T-helper 17 cell (primary cell): ENCODE measurements at places on chromosomes 6 and 20. TPM values are rescaled to one million over a fixed set of nuclear protein-coding genes. Genes with fewer than 3 reads are reported as not detected.
A peak's percentile ranks its signal among the peaks of the same experiment; 100 is the strongest.

PBOV1 gene
- not detected for total RNA-seq

RBM12 gene
- 86.0 TPM for total RNA-seq

NDUFAF4 gene
- 26.8 TPM for total RNA-seq

AIF1 gene
- total RNA-seq: 13.2 TPM

IL20RA gene
- not detected for total RNA-seq

MUCL3 gene
- not detected for total RNA-seq

GLO1 gene
- 22.4 TPM for total RNA-seq

CTNNBL1 gene
- 43.6 TPM for total RNA-seq

PDYN gene
- not detected for total RNA-seq

- no peak for DNase-seq
- peaks cover 5% of the 10 kb centered on the region for H3K4me1 ChIP-seq
- no peaks in the 10 kb centered on the region for H3K36me3 ChIP-seq
- H3K4me3 ChIP-seq: no peak within 1 kb of the TSS
Measured at GRCh38 chr20:45629496-45630100, at the start of gene WFDC10A. TSS of gene WFDC10A (plus strand) at chr20:45629739. CDS start at chr20:45629814, 75 bp downstream.

- H3K4me3 ChIP-seq: no peak overlapping the region
- H3K27ac ChIP-seq: no peak overlapping the region
- DNase-seq: no peak
- H3K36me3 ChIP-seq: no peaks in the 10 kb centered on the region
Measured at GRCh38 chr6:52728394-52728793, 34.9 kb downstream of the GSTA2 start.

GRCh38 chr6:1757131-1757530 lies 147.4 kb downstream of the FOXC1 start:
- DNase-seq: no peak
- no peak overlapping the region for H3K4me3 ChIP-seq
- no peaks in the 10 kb centered on the region for H3K27me3 ChIP-seq
- H3K36me3 ChIP-seq: peaks cover 5% of the 10 kb centered on the region
- H3K4me1 ChIP-seq: no peaks in the 10 kb centered on the region

DNA sequence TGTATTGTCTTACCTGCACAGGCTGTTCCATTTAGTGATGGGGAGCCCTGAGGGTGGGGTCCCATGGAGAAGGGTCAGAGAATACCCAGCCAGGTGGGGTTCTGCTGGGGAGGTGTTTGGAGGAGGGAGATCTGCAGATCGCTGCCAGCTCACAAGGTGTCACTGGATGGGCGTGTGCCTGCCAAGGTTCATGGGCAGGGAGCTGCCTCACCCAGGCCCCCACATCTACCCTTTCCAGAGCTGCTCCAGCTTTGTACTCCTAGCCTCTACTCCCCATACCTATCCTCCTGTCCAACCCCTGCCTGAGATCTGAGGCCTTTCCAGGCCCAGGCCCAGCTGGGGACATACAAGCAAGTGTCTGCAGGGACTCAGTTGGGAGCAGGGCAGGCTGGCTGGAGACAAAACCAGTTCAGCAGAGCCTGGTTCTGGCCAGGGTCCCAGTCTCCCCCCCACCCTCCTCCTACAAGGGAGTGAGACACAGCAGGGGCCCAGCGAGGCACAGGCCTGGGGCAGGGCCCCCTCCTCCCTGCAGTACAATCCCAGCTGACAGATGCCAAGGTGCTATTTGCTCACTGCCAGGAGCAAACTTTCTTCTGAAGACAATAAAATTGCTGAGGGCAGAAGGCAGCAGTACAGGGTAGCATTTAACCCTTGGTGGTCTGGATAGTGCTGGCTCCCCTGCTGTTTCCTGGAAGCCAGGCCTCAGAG lies 19.7 kb downstream of the SPDEF start:
- no peaks in the 10 kb centered on the region for H3K27me3 ChIP-seq
- no peak overlapping the region for H3K4me3 ChIP-seq

GRCh38 chr6:32697031-32697430 lies 30.6 kb upstream of the HLA-DQB1 start:
- H3K27ac ChIP-seq: no peak overlapping the region
- H3K27me3 ChIP-seq: peaks cover 58% of the 10 kb centered on the region
- no peak overlapping the region for H3K4me3 ChIP-seq
- DNase-seq: no peak
- H3K36me3 ChIP-seq: no peaks in the 10 kb centered on the region
- H3K4me1 ChIP-seq: peaks cover 11% of the 10 kb centered on the region

- DNase-seq: no peak
- no peak overlapping the region for H3K27ac ChIP-seq
- H3K36me3 ChIP-seq: peaks cover 7% of the 10 kb centered on the region
Measured at GRCh38 chr20:13271977-13272975, 51.2 kb downstream of the ISM1 start.

DNA sequence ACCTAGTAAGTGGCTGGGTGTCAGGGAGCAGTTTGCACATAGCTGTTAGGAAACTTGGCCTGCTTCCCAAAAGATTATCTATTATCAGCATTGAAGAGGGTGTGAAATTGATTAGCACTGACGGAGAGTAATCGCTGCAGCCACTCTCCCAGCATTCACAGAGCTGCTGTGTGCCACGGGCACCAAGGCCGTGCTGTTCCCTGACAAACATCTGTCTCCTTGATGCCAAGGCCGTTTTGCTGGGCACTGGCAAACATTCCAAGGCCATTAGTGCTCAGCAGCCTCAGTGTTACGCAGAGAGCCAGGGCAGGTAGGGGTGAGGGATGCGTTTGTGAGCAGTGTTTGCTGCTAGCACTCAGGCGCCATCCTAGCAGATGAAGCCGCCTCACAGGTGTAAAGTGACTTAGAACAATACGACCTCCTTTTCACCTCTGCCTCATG lies 57.7 kb upstream of the VSTM2L start:
- peaks cover 7% of the 10 kb centered on the region for H3K4me1 ChIP-seq
- H3K4me3 ChIP-seq: no peak overlapping the region
- H3K27me3 ChIP-seq: no peaks in the 10 kb centered on the region
- no peak for DNase-seq

DNA sequence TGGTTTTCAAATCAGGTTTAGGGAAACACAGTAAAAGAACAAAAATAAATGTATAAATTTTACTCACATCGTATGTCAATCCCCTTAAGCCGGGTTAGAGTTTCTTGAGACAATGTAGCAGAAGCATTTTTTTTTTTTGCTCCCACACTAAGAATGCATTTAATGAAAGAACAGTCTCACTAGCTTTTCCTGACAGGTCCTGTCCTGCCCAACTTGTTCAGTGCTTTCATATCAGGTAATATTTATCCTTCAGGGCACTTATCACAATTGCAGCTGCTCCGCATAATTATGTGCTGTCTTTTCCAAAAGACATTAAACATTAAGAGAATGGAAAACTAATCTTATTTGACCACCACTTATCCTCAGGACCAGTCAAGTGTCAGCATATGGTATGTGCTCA lies 632.0 kb downstream of the HTR1B start:
- DNase-seq: no peak
- H3K4me3 ChIP-seq: no peak overlapping the region
- H3K4me1 ChIP-seq: no peaks in the 10 kb centered on the region
- H3K27me3 ChIP-seq: no peaks in the 10 kb centered on the region
- H3K36me3 ChIP-seq: no peaks in the 10 kb centered on the region
- no peak overlapping the region for H3K27ac ChIP-seq

GRCh38 chr6:143195349-143195845 lies 134.7 kb downstream of the AIG1 start:
- no peak overlapping the region for H3K27ac ChIP-seq
- DNase-seq: no peak
- H3K4me3 ChIP-seq: no peak overlapping the region
- no peaks in the 10 kb centered on the region for H3K4me1 ChIP-seq
- H3K27me3 ChIP-seq: no peaks in the 10 kb centered on the region
- peaks cover 6% of the 10 kb centered on the region for H3K36me3 ChIP-seq

DNA sequence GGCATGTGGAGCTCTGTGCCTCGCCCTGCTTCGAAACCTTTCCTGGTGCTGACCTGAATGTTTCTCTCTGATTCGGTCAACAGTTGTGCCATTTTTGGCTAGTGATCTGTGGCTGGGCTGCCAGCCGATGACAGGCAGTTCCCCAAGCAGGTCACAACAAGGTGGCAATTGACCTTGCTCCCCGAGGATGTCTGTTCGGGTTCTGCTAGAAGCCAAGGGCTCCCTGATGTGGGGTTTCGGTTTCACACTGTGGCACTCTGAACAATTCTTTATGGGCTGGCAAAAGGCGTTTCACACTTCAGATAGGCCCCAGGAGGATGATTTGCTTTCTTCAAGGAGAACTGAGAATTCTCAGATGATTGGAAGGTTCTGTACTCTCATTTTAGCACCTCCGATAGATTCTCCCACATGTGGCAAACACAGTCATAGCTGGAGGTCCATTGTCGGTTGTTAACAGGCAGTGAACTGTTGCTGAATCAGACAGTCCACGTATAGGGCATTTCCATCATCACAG lies 135.6 kb downstream of the SLC24A3 start:
- H3K4me1 ChIP-seq: no peaks in the 10 kb centered on the region
- no peak for DNase-seq
- no peak overlapping the region for H3K27ac ChIP-seq
- H3K4me3 ChIP-seq: no peak overlapping the region

DNA sequence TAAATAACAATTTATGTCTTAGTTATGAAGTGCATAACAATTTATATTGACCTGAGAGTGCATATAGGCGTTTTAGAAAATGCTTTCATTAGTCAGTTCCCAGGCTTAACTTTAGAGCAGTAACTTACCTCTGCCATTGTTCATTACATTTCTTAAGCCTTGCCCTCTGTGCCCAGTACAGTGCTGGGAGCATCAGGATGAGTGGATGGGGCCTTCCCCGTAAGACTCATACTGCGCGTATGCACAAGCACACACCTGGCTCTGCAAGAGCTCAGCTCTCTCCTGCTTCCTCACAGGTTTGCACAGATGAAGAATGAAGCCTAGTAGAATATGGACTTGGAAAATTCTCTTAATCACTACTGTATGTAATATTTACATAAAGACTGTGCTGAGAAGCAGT lies 125.0 kb downstream of the MAP3K4 start:
- DNase-seq: no peak
- peak overlapping the region; percentile 94 for H3K27ac ChIP-seq
- H3K4me3 ChIP-seq: no peak overlapping the region
- H3K27me3 ChIP-seq: no peaks in the 10 kb centered on the region
- H3K36me3 ChIP-seq: peaks cover 24% of the 10 kb centered on the region
- peaks cover 19% of the 10 kb centered on the region for H3K4me1 ChIP-seq

DNA sequence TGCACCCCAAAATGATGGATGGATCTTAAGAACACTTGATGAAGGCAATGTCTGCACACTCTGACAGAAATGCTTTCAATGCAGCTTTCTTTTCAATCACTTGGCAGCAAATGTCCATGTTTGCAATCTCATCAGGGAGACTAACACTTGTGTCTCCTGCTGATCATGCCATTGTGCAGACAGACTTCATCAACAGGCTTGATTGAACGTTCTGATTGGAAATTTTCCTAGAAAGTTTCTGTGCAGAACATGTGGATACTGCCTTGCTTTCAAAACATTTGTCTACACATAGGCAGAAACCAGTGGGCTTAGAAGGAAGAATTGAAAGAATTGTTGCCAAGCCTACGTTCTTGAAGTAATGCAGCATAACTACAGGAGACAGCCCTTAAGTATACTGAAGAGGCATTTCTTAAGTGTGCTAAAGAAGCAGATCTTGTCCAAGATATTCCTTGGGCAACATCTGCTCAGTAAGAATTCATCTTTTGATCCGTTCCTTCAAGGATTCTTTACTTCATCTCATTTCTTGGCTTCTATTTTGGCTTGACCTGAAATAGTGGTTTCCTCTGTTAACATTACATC lies 120.4 kb upstream of the PLCB4 start:
- no peaks in the 10 kb centered on the region for H3K36me3 ChIP-seq
- no peak for DNase-seq
- H3K27ac ChIP-seq: no peak overlapping the region
- H3K4me1 ChIP-seq: no peaks in the 10 kb centered on the region
- no peak overlapping the region for H3K4me3 ChIP-seq
- no peaks in the 10 kb centered on the region for H3K27me3 ChIP-seq

GRCh38 chr20:19404826-19405225 lies 192.4 kb downstream of the SLC24A3 start:
- H3K27me3 ChIP-seq: no peaks in the 10 kb centered on the region
- no peak for DNase-seq
- no peaks in the 10 kb centered on the region for H3K36me3 ChIP-seq
- H3K27ac ChIP-seq: no peak overlapping the region

GRCh38 chr20:48760403-48760983 lies 67.3 kb downstream of the PREX1 start:
- peaks cover 75% of the 10 kb centered on the region for H3K4me1 ChIP-seq
- H3K27ac ChIP-seq: peak overlapping the region; percentile 99
- no peaks in the 10 kb centered on the region for H3K36me3 ChIP-seq
- H3K4me3 ChIP-seq: peak overlapping the region; percentile 83
- DNase-seq: peak; percentile 42

- no peak overlapping the region for H3K27ac ChIP-seq
- DNase-seq: no peak
- no peaks in the 10 kb centered on the region for H3K36me3 ChIP-seq
- H3K4me3 ChIP-seq: no peak overlapping the region
- peaks cover 5% of the 10 kb centered on the region for H3K27me3 ChIP-seq
Measured at GRCh38 chr6:117728626-117729025, 53.4 kb downstream of the NUS1 start.

DNA sequence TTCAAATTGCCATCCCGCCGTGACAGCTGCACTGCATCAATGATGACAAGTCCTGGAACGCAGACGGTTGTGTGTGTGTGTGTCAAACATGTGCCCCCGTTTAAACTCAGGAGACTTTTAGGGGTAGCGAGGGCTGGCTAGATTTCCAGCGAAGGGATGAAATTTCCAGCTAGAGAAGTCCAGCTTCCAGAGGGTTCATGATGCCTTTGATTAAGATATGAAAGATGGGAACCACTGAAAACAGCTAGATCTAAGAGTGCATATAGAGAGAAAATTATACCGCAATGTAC lies 644 bp downstream of the KIZ start:
- no peaks in the 10 kb centered on the region for H3K36me3 ChIP-seq
- H3K4me1 ChIP-seq: peaks cover 28% of the 10 kb centered on the region
- no peak for DNase-seq
- H3K4me3 ChIP-seq: peak overlapping the region; percentile 97
- H3K27me3 ChIP-seq: no peaks in the 10 kb centered on the region

- peaks cover 38% of the 10 kb centered on the region for H3K27me3 ChIP-seq
- H3K4me3 ChIP-seq: no peak overlapping the region
- H3K4me1 ChIP-seq: peaks cover 8% of the 10 kb centered on the region
- H3K36me3 ChIP-seq: peaks cover 2% of the 10 kb centered on the region
- H3K27ac ChIP-seq: no peak overlapping the region
Measured at GRCh38 chr20:44137266-44137801, 49.7 kb downstream of the JPH2 start.

- H3K27me3 ChIP-seq: no peaks in the 10 kb centered on the region
- no peak overlapping the region for H3K27ac ChIP-seq
Measured at GRCh38 chr6:146389740-146390139, 153.9 kb upstream of the RAB32 start.
